NCI-H1417 (cell line): ENCODE measurements at places on chromosomes 5 and 9.

- peak; percentile 94 for DNase-seq
Measured at GRCh38 chr5:122316656-122317055, 4.6 kb downstream of the SNCAIP start.

GRCh38 chr9:14561929-14562405, 131.3 kb downstream of the ZDHHC21 start:
- DNase-seq, result no peak

DNA sequence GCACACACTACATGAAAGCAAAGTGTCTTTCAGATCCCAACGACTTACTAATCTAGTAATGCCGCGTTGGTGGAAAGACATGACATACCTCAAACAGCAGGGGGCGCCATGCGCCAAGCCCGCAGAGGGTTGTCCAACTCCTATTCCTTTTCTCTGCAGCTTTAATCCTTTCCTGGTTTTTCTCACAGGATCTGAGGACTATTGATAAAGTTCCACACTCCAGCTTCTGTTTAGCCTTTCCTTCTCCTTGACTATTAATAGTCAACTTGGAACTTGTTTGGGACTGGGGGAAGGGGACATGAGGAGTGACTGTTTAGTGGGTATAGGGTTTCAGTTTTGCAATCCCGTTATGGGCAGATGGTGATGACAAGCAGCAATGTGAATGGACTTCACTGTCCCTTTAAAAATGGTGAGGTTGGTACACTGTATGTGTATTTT, 62.9 kb downstream of the OTULIN start:
- DNase-seq, result peak; percentile 94

DNA sequence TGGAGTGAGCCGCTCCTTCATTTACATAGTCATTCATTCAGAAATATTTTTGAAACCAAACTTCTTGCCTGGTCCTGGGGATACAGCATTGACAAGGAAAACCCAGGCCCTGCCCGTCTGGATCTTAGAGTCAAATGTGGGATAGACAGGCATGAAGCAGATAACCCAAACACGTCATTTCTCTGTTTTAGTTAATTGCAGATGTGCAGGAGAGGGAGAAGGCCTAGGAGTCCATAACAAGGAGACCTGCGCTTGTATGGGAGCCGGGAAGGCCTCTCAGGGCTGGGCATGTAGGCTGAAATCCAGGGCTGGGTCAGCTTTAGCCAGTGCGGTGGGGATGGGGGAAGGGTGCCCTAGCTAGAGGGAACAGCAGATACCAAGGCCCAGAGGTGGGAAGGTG, 43.3 kb downstream of the PRRX2 start:
- DNase-seq, result no peak

GRCh38 chr5:134873494-134873893, 677 bp upstream of the TXNDC15 start:
- no peak for DNase-seq

DNA sequence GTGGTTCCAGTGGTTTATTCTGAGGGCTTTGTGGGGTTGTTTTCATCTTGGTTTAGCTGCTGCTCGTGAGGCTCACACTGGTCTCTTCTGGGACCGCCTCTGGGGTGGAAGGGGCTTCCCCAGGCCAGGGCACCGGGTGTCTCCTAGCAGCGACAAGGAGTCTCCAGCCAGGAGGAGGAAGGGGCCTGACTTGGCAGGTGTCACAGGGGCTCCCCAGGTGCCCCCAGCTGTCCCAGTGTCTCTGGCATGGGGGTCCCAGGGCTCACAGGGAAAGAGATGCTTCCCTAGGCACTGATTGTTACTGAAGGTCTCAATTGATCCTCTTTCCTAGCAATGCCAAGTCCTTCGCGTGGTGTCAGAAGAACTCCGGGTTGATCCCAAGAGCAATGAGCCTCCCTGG, 241.1 kb upstream of the IRX4 start:
- no peak for DNase-seq

GRCh38 chr5:14440223-14440581, 141.4 kb upstream of the OTULINL start:
- no peak for DNase-seq

DNA sequence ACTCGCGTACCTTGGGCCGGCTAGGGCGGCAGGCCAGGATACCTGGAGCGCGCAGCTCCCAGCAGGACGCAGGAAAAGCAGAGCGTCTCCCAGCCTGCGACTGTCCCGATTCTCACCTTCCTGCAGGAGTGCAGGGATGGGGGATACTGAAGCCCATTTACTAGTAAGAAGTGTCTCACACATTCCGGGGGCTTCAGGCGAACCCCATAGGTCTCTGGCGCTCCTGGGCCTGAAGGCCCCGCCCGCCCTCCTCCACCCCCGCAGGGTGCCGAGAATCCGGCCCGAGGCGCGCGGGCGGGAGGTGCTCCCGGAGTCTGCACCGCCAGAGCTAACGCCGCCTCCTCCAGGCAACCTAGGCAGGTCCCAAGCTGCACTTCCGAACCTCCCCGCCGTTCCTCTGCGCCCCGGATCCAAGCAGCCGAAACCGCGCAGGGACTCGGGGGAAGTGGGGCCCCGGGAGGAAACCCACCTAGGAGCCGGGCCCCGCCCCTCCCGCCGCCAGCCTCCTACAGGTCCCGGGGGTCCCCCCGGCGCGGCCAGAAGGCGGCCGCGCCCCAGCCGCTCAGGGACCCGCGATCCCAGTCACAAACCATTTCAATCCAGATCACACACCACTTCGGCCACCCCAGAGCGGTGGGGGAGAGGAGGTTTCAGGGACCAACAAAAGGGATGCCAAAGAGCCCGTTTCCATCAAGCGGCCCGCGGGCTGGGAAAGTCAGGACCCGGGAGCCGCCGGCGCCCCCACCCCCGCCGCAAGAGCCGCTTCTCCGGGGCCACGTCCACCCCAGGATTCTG, 1.2 kb downstream of the ROR2 start:
- peak; percentile 75 for DNase-seq

DNA sequence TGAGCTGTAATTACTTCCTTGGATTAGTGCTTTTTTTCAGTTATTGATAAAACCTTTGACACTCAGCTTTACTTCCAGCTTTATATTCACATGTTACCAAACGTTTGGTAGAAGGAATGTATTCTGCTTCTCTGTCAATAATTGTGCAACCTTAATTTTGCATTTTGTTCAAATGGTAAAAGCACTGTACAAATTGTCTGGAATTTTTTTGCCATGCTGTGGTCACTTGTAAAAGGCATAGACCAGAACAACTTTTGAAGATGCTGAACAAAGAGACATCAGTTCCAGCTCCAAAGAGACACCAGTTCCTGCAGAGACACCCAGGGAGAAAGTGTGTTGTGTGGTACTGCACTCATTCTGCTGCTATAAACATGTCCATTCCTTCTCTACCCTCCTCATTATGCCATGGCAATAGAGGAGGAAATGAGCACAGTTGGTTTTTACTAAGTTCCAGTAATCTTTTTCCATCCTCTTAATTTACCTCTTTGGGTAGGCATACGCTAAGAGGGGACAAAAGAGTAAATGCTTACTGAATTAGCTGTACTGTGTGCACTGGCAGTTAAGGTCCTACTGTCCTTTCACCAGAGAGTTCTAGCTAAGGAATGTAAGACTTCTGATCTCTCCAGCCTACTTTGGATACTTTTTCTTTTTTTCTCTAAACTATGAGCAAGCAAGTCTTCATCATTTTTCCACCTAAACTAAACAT, 387.4 kb downstream of the FGF10 start:
- no peak for DNase-seq

- no peak for DNase-seq
Measured at GRCh38 chr5:81631124-81631523, 119.8 kb downstream of the SSBP2 start.

- no peak for DNase-seq
Measured at GRCh38 chr5:146645342-146645741, 129.4 kb upstream of the GPR151 start.

- DNase-seq, result peak; percentile 80
Measured at GRCh38 chr5:80246995-80247729, 8.7 kb downstream of the SERINC5 start.

DNA sequence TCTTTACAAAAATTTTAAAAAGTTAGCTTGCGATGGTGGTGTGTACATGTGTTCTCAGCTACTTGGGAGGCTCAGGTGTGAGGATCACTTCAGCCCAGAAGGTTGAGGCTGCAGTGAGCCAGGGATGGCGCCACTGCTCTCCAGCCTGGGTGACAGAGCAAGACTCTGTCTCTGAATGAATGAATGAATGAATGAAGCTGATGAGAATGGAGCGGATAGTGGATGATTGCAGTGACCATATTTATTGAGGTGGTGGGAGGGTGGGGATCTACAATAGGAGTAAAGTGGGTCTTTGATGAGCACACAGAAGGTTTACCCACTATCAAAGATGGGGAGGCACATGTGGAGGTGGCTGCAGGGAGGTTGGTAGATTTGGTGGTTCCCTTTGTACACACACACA, 120.2 kb downstream of the AOPEP start:
- no peak for DNase-seq

DNA sequence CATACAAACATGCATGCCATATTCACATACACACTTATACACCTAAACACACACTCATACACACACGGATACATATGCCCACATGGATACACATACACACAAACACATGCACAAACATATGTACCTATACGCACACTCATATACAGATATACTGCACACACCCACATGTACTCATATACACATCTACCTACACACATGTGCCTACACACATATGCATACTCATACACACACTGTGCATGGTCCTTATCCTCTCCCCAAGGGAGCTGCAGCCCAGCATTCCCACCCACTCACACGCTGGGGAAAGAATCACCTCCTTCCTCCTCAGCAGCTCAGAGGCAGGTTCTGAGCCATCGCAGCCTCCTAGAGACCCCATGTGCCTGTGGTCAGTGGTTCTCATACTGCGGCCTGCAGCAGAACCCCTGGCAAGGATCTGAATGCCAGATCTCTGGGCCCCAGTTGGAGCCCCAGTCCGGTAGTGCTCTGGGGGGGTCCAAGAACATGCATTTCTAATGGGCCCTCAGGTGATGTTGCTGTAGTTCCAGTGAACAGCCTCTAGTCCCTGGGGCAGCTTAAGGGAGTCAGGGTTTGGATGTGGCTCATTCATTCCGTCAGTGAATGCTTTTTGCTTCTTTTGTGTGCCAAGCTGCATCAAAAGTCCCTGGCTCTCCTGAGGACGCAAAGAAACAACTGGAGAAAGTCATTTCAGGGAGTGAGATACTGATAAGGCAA, 39.0 kb downstream of the SEMA4D start:
- DNase-seq, result no peak

DNA sequence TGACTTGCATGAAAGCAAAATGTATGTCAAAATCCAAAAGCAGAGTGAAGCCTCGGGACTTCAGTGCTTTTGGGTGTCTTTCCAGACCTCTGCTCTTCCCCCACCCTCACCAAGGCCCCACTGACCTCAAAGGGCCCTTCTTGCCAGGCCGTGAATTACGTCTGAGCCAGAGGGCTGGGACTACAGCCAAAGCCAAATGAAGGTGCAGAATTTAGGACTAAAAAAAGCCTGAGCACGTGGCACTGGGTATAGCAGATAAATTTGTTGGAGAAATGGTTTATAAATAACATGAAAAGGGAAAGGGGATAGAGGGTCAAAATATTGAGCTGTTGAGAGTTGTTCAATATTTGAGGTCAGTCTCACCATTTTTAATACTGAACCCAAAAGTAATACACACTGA, 163.4 kb downstream of the GHR start:
- no peak for DNase-seq
